Neural cell (in vitro differentiated cells): ENCODE measurements at places on chromosomes 13 and 19. TPM values are rescaled to one million over a fixed set of nuclear protein-coding genes. Genes with fewer than 3 reads are reported as not detected.

The CD37 gene
- not detected in 2 replicates for polyA plus RNA-seq

The DUXA gene
- polyA plus RNA-seq: not detected in 2 replicates

The PLVAP gene
- polyA plus RNA-seq: not detected in 2 replicates

The NUFIP1 gene
- polyA plus RNA-seq: 7.0 and 11.0 TPM in 2 replicates

The ZNF90 gene
- 0.37 and 3.1 TPM in 2 replicates for polyA plus RNA-seq

The FLT3LG gene
- not detected in 2 replicates for polyA plus RNA-seq

The C13orf42 gene
- polyA plus RNA-seq: not detected in 2 replicates

The PRRG2 gene
- not detected in 2 replicates for polyA plus RNA-seq

The OR7A10 gene
- polyA plus RNA-seq: not detected in 2 replicates

The PDX1 gene
- not detected in 2 replicates for polyA plus RNA-seq

The SLC10A2 gene
- not detected in 2 replicates for polyA plus RNA-seq

The RASAL3 gene
- 1.1 TPM in 1 of 2 replicates, not detected in the other for polyA plus RNA-seq
